HT-29 (cell line): ENCODE measurements at places on chromosomes 7 and 10.

- no peak for DNase-seq
Observed at GRCh38 chr7:21603462-21603861, 60.6 kb downstream of the DNAH11 start.

- DNase-seq, result no peak
Observed at GRCh38 chr7:1229956-1230355, 2.7 kb upstream of the UNCX start.

- DNase-seq, result peak; percentile 22
Observed at GRCh38 chr10:59227136-59227673, 50.8 kb downstream of the PHYHIPL start.

GRCh38 chr10:29141761-29142160 is 147.1 kb upstream of the LYZL1 start:
- DNase-seq, result no peak

- no peak for DNase-seq
Observed at GRCh38 chr10:43124574-43125273, 13.5 kb upstream of the CSGALNACT2 start.

DNA sequence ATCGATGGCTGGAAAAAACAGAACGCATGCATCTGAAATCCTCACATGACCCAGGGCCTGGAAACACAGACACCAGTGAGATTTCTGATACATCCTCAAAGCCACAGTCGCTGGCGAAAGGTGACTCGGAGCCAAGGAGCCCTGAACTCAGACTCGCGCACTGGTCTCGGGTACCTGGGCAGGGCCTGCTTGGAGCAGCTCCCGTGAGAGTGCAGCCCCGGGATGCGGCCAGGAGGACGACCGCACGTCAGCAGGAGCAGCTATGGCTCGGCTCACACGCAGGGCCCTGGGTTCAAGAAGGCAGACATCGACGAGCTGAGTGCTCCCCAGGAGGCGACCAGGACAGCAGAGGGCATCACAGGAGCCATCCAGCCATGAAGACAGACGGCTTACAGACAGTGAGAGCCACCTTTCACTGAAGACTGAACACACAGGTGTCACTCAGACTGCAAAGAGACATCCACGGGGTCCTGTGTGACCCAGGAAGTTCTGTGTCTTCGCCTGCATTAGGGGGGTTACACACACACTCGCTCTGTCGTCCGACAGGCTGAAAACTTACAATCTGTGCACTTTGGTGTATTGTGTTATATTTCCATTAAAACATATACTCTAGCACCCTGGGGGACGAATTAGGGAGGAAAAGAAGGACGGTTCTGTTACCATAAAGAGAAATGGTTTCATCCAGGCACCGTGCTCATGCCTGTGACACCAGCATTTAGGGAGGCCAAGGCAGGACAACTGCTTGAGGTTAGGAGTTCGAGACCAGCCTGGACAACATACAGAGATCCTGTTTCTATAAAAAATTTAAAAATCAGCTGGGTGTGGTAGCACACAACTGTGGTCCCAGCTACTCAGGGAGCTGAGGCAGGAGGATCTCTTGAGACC is 227.7 kb downstream of the MAD1L1 start:
- DNase-seq, result no peak

GRCh38 chr7:113652501-113652900 is 266.3 kb downstream of the PPP1R3A start:
- no peak for DNase-seq

DNA sequence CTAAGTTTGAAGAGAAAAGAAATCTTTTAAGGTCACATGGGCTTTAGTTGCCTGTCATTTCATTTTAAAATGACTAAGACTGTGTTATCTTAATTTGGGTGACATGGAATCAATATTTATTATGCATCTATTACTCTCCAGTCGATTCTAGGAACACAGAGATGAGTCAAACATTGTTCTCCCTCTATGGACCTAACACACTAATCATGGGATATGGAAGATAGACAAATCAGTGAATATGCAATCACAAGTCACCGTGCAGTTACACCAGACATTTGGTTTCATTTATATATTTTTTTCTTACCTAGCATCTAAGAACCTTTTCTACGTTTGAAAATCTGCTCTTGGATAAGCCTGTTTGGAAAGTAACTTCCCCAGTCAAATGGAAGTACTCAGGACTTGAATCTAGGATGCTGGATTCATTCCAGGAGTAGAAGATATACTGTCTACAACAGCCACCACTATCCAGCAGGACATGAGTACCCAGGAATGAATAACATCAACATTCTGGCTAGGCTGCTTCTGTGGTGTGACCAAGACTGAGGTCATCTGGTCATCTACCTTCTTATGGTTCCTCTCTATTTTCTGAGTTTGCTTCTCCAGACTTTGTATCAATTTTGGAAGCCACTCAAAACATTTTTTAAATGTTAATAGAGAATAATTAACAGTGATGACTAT is 902.9 kb upstream of the LRRN3 start:
- no peak for DNase-seq

GRCh38 chr10:131279516-131279915 is 32.0 kb downstream of the TCERG1L start:
- DNase-seq, result no peak

DNA sequence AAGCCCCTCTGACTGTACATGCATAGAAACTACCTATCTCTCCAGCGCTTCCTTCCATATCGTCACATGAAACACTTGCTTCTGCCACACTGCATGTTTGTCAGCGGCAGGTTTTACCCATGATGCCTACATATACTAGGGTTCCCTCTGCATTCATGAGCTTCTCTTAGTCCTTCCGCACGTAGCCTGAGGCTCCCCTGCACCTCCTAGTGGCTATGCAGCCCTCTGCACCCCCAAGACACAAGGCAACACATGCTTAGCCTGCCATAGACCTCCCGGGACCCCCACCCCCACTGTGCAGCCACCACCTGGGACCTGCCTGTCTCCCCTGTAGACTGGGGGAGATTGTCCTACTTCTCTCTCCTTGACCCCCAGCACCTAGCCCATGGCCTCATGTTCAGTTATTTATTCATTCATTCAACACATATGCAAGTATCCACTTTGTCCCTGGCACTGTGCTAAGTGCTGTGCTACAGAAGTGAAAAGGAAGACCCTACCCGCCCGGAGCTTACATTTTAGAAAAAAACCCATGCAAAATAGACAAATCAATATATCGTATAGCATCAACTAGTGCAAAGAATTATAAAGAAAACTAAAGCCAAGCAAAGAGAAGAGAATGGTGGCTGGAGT is 23.5 kb downstream of the TMEM273 start:
- peak; percentile 68 for DNase-seq

DNA sequence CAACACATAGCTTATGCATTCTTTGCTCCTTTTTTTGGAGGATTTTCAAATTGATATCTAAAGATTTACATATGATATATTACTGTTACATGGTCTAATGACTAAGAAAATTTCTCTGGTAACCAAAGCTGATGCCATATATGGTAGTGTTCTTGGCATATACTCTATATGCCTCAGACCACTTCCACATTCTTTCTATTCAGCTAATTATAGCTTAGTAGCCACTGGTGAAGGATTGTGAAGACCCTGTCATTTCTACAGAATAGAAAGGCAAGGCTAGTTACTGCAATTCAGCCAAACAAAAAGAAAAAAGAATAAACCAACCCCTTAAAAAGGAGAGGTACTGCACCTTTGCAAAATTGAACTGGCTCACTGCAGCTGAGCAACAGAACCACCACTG is 3.7 kb downstream of the PURB start:
- no peak for DNase-seq

DNA sequence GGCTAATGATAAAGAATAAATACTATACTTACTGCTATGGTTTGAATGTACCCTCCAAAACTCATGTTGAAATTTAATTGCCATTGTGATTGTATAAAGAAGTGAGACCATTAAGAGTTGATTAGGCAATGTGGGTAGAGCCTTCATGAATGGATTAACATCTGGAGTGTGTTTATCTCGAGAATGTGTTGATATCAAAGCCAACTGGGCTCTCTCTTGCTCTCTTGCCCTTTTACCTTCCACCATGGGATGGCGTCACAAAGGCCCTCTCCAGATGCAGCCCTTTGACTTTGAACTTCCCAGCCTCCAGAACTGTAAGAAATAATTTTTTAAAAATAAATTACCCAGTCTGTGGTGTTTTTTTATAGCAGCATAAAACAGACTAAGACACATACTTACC is 50.1 kb upstream of the GHITM start:
- no peak for DNase-seq

DNA sequence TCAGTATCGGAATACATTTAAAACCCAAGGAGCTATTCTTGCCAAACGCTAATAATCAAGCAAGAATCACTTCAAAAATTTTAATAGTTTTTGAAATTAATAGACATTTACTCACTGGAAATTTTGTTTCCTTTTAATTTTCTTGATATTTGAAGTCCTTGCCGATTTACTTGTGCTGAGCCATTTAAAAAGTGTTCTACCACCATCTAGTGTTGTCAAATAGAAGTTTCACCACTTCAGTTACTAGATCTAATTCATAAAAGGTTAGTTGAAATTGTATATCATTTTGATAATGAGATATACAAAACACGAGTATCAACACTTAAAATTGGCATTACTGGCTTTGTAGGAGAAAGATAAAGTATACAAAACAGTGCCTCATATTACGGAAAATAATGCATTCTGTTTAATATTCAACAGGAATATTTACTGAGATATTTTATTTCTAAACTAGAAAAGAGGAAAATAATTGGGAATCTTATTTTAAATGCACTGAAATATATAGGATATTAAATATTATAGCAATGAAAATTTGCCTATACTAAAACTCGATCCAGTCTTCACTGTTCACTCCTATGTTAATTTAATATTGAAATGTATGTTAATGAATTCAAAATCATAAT is 664.8 kb upstream of the SEMA3D start:
- peak; percentile 29 for DNase-seq

GRCh38 chr10:7153750-7154149 is 257.1 kb downstream of the SFMBT2 start:
- DNase-seq, result no peak

- no peak for DNase-seq
Observed at GRCh38 chr7:50368366-50368765, 63.9 kb downstream of the IKZF1 start.

- peak; percentile 35 for DNase-seq
Observed at GRCh38 chr10:87860816-87861403, 2.4 kb downstream of the KLLN start.

- DNase-seq, result no peak
Observed at GRCh38 chr10:58651742-58652141, 139.1 kb downstream of the BICC1 start.

- peak; percentile 52 for DNase-seq
Observed at GRCh38 chr10:77925795-77926565, 575 bp downstream of the DLG5 start.

GRCh38 chr10:96935148-96935547 is 103.0 kb downstream of the LCOR start:
- no peak for DNase-seq

DNA sequence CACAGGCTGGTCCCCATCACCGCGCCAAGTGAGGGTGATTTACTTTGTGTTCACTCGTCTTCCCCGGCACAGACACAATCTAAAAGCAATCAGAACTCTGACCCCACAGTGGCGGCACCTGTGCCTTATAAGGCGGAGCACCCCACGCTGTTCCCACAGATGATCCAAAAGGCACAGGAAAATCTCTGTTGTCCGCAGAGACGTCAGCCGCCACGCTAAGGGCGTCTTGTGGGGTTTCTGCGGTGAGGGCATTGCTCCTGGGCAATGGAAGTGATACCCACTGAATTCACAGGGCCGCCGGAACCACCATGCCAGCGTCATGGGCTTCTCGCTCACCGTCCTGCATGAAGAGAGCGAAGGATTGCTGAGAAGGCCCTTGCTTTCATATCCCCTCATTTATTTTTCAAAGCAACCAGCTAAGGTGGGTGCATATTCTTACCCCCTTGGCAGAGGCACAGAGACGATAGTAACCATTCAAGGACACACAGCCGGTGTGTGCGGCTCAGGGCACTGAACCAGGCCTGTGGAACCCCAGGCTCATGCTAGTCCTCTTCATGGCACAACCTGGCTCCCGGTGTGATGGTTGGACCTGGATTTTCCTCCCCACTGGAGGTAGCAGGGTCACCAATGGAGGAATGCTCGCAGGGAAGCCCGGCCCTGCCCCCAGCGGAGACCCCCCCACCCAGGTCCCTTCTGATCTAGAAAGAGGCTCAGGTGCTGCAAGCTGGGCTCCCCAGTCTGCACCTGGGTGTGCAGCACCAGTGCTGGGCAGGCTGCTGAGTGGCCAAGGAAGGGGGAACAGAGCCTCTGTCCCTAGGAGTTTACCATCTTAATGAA is 279.0 kb downstream of the TCERG1L start:
- DNase-seq, result no peak

GRCh38 chr10:103717341-103718246 is 137.8 kb downstream of the SH3PXD2A start:
- DNase-seq, result peak; percentile 64

DNA sequence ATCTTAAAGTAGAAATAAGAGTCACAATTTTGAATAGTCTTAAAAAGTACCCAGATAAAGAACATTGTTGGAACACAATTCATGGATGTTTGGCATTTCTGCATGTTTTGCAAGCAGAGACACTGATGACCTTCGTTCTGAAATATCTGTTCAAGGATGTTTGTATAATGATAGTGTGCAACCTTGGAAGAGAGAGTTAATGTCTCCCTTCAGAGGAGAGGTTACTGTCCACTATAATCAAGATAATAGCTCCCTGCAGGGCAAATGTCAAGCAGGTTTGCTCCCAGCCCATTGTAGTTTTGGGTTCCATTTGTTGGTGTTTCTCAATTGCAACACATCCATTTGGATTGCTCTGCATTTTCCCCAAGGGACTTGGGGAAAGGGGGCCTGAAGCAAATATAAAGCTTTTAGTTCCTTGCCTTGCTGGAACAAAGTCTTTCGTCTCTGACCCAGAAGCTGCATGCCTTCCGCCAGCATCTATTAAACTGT is 45.2 kb downstream of the COL1A2 start:
- no peak for DNase-seq

GRCh38 chr7:5689716-5690115 is 91.7 kb downstream of the RNF216 start:
- no peak for DNase-seq
